ENCODE measurements at places on chromosomes 7 and 10.

- DNase-seq = peak; percentile 48
These were observed 81.6 kb downstream of the ARHGAP22 start for GRCh38 chr10:48523212-48523819.

- no peak for DNase-seq
These were observed 151.5 kb downstream of the DNAJB6 start for GRCh38 chr7:157488281-157488680.

DNA sequence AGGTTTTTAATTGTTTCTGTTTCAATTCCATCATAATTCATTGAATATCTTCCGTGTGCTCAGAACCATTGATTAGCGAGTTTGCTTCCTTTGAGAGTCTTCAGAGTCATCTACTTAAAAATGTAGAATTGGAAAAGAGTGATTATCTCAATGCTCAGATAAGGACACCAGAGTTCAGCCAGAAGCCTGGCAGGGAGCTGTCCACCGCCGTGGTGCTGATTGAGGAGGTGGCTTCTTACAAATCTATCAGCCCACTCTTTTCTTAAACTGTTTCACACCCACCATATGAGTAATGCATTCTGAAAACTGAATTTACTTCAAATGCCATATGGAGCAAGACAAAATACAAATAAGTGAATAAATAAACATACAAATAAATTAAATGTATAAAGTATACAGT is 79.3 kb downstream of the INSYN2A start:
- DNase-seq = peak; percentile 59

GRCh38 chr7:157270060-157270444 is 66.8 kb upstream of the DNAJB6 start:
- no peak for DNase-seq

- DNase-seq = no peak
These were observed 70.1 kb downstream of the RELN start for GRCh38 chr7:103919272-103919868.

DNA sequence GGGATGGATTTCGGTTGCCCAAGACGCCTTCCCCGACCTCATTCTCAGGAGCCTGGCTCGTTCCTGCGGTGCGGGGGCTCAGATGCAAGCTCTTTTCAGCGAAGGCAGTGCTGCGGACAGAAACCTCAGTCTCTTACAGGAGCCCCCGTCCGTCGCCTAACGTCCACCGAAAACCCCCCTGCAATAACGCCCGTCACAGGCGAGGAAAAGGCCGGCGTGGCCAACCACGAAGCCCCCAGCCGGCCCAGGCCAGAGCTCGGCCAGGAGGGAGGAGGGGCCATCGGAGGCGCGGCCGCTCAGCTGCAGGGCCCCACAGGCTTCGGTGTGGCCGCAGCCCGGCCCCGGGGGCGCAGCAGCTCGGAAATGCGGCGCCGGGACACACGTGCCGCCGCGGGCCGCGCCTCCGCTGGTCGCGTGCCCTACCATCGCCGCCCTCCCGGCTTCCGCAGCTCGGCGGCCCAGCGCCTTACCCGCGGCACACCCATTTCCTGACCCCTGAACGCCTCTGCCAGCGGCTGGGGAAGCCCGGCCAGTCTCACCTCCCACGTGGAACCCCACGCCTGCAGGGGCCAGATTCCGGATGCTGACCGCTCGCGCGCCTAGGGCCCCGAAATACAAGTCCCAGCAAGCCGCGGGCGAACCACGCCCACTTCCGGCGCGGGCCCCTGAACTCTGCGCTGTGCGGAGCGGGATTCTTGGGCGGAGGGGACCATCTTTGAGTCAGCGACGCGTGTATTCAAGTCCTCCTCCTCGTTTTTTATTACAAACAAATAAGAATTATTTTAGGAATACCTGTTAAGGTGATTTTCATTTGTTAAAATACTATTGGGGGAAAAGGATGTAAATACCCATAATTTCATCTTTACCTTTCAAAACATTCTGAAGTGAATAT is at the start of gene ZNF239:
Gene ZNF239, minus strand, starts transcription at position 616 of the 892 bp plus-strand sequence. CDS start 16,537 bp downstream, outside the sequence.
- DNase-seq = peak; percentile 85

DNA sequence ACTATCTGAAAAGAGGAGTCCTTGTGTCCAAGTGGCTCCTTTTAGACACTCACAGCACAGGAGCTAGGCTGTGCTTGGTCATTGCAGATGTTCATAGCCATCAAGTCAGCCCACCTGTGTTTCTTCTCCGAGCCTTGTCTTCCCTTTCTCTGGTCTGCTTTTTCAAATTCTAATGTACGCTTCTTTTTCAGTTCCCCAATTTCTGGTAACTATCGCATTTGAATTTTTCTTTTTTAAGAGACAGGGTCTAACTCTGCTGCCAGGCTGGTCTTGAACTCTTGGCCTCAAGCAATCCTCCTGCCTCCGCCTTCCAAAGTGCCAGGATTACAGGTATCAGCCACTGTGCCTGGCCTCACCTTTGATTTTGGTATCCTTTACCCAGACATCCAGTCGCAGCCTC is 18.9 kb downstream of the APBB1IP start:
- no peak for DNase-seq

DNA sequence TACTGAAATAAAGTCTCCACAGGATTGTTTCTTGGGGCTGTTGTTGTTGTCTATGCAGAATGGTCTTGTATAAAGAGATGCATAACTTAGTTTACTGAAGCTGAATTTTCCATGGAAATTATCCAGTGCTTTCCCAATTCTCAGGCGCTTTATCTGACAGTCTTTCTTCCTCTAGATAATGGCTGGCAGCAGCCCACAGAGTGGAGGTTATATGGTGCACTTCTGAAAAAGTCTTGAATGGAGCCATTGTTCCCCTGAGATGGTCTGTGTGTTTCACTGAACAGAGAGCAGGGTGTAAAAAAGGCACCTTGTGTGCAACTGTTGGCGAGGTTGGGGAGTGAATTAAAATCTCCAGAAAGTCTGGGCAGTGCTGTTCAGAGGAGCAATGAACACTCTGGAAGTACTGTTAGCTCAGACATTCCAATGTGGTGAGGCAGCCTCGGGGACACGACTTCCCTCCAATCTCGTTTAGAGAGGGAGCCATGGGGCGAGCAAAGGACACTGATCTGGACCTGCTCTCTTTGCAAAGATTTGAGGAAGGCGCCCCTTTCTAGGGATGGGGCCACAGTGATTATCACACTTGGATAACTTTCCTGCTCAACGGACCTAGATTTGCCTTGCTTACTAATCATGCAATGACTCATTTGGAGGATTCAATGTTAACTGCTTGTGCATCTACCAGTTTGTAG is 2.0 kb upstream of the PLCE1 start:
- DNase-seq = peak; percentile 47

- DNase-seq = no peak
These were observed 45.8 kb downstream of the DGKI start for GRCh38 chr7:137801003-137801402.

- DNase-seq = no peak
These were observed 85.5 kb downstream of the CUL2 start for GRCh38 chr10:35004651-35005050.

- DNase-seq = no peak
These were observed 30.1 kb upstream of the RBM20 start for GRCh38 chr10:110613996-110614495.

DNA sequence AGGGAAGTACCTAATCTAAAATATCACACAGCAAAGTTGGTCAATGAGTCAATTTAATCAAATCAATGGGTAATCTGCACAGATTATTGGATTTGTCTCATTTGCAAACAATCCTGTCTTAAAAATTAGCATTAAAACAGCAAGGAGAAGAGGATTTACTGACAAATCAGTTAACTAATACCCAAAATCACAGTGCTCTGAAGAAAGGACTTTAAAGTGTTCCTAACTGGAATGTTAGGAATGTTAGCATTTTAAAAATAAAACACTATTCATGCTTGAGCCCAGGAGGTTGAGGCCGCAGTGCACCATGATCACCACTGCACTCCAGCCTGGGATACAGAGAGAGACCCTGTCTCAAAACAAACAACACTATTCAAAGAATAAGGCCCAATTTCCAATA is 83.1 kb downstream of the CHCHD3 start:
- DNase-seq = no peak

DNA sequence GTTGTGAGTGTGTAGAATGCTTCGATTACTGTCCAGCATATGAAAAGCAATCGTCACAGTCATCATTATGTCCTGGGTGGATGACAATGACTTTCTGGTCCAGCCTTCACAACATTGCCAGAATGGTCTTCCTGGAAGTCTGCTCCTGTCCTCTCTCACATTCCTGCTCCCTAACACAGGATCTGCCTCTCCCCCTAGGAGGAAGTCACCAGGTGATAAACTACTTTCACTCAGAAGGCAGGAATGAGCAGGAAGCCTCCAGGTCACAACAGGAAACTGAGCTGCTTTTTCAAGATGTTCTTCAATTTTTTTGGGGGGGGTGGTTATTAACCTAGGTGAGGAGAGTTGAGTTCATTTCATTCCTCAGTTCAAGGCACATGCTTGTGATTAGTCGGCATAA is 13.6 kb upstream of the GPNMB start:
- no peak for DNase-seq
